ENCODE measurements at places on chromosomes 12 and 14. TPM values are rescaled to one million over a fixed set of nuclear protein-coding genes. Genes with fewer than 3 reads are reported as not detected.

RPL10L gene
- not detected for total RNA-seq

CCDC175 gene
- total RNA-seq, result not detected

DNA sequence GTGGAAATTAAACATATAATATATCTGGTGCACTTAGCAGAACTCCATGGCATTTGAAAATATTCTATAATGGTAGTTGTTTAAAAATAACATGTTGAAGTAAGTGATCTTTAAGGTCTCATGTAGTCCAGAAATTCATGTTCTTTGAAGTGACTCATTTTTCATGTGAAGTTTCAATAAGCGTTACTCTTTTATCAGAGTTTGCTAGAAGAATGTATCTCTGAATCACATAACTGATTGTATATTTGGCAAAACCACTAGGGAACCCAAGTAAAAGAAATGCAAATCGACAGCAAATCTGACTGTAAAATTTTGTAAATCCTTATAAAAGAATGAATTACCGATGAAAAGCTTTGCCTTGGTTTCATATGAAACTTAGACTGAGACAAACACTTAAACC, 463.3 kb downstream of the TMTC2 start:
- DNase-seq, result no peak

GRCh38 chr12:111102102-111102739, 181.8 kb upstream of the MYL2 start:
- no peak for DNase-seq

GRCh38 chr12:71349950-71350349, 89.6 kb upstream of the LGR5 start:
- DNase-seq, result no peak

GRCh38 chr12:7116916-7117315, 7.9 kb upstream of the C1RL start:
- DNase-seq, result no peak
